ENCODE measurements at places on chromosomes 4 and X.

DNA sequence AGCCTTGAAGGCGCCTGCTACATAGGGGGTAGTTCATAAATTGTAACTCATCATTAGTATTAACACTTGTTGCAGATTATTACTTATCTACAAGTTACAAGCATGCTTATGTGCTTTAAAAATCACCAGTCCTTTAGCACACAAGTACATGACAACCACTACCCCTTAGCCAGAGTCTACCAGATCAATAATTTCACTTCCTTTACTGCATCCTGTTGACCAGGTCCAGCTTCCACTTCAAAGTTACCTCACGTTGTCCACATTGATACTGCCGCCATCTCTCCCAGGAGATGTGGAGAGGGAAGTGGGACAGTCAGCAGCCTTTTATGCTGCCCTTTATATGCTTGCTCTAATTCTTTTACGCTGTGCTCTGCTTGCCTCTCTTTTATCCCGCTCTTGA lies 231.3 kb upstream of the CXXC4 start:
- no peak for DNase-seq

GRCh38 chr4:90318193-90318592 lies 191.0 kb downstream of the CCSER1 start:
- DNase-seq: no peak

- DNase-seq: no peak
Observed at GRCh38 chr4:81919810-81920209, 448.1 kb upstream of the RASGEF1B start.

DNA sequence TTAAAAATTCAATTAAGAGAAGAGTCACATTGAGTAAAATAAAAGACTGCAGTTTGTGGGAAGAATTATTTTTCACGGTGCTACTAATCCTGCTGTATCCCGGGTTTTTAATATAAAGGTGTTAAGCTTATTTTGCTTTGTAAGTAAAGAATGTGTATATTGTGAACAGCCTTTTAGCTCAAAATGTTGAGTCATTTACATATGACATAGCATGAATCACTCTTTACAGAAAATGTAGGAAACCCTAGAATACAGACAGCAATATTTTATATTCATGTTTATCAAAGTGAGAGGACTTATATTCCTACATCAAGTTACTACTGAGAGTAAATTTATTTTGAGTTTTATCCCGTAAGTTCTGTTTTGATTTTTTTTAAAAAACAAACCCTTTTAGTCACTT lies 39.7 kb downstream of the IRS4 start:
- DNase-seq: no peak

DNA sequence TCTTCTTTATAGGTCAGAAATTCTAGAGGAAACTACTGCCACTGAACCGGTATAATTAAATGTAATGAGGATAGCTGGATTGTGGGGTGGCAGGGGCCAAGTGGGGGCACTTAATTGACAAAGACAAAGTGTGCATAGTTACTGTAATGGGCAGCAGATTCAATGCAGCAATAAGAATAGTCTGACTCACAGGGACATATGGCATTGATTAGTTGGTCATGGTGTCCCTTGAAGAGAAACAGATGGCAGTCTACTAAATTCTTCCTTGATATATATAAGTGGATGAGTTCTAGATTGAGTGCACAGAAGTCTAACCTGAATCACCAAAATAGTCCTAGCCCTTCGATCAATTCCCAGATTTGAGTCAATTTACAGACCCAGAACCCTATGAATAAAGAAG lies 31.6 kb downstream of the ETDC start:
- DNase-seq: no peak

GRCh38 chr4:98794565-98795205 lies 134.2 kb downstream of the EIF4E start:
- DNase-seq: no peak

GRCh38 chr4:3200423-3201090 lies 48.4 kb upstream of the MSANTD1 start:
- DNase-seq: no peak

DNA sequence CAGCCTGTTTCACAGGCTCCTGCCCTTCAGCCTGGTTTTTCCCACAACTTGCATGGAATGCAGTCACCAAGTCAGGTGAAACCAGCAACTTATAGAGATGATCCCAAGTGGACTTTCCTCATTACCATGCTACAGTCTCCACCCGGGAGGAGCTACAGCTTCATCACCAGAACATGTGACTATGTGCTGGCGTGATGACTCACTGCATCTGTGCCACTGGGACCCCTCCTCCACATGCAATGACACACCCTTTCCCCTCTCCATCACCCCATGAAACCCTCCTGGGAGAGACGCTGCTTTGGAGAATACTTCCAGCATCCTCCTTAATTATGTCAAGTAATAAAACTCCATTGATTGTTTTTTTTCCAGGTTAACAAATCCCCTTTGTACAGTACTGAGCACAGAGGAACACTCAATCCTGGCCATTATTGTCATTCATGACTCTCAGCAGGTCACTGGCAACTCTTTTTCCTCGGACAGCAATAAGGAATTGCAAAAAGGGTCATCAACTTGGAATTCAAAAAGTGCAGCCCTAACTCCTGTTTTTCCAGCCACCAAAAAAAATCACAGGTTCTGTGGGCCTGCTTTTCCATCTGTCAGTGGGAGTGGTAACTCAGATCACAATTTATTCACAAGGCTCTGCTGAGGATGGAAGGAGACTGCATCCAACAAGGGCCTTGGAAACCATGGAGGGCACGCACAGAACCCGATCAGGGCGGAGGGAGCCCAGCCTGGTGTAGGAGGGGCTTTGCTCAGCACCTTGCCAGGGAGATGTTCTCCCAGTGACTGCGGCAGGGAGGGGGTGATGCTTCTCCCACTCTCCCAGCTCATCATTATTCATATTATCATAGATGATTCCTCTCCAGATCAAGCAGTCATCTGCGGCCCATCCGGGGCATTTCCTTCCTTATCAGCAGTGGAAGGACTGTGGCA lies 17.4 kb downstream of the QDPR start:
- DNase-seq: no peak

GRCh38 chrX:3699821-3700381 lies 13.5 kb downstream of the PRKX start:
- no peak for DNase-seq

- no peak for DNase-seq
Observed at GRCh38 chr4:15376145-15376544, 51.7 kb upstream of the C1QTNF7 start.

DNA sequence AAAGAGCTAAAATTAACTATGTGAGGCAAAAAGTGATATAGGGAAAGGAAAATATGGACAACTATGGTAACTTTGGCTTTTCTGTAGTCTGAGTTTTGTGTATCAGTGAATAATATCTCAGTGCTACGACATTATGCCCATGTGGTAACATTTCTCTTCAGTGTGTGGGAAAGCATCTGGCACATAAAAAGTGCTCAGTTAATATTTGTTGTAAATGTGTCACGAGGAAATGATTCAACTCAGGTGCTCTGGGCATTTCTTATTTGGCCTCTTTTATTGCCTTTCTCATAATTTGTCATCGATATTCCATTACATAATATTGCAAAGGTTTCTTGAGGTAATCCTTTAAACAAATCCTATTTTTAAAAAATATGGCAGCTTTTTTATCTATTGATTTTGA lies 17.6 kb downstream of the OFD1 start:
- no peak for DNase-seq

GRCh38 chrX:85378461-85378860 lies 1.0 kb downstream of the POF1B start:
- no peak for DNase-seq

DNA sequence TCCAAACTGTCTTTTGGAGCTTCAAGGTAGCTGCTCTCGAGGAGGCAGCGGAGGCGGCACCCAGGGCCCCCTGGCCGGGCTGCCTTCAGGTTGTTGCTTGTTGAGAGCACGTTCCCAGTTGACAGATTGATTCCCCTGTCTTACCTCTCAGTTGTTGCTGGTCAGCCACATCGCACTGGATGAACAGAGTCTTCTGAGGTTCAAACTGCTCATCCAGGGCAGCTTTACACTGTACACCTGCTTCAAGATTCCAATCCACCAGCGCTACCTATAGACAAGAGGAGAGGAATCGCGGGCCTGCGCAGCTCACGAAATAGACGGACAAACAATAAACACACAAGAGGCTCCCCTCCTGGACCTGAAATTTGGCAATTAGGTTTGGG lies 497 bp downstream of the HPGD start:
- no peak for DNase-seq

- no peak for DNase-seq
Observed at GRCh38 chrX:119667111-119667878, 25.7 kb downstream of the SEPTIN6 start.

DNA sequence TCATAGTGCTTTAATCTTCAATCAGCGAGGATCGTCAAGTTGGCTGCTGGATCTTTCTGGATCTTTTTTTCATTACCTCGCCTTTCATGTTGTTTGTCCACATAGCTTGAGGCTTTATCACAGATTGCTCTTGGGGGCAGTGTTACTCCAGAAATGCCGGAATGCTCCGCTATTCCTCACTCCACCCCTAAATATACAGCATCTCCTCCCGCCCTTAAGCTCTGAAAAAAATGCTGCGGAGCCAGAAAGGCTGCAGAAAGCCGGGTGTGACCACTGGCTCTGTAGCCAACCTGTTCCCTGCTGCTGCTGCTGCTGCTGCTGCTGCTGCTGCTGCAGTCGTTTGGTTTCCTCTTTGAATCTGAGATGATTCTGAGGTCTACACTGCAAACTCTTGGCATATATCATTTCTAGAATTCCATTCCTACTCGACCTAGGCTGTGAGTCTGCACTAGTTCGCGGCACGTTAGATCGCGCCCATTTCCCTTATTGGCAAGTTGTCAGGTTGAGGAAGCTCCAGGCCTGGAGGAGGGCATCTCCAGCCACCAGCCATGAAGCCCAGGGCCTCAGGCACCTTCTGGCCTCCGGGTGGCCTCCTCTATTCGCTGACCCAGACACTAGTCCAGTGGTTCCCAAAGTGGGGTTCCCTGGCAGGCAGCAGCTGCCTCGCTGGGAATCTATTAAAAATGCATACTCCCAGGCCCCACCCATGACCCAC lies 34.2 kb downstream of the WDR13 start:
- peak; percentile 41 for DNase-seq

DNA sequence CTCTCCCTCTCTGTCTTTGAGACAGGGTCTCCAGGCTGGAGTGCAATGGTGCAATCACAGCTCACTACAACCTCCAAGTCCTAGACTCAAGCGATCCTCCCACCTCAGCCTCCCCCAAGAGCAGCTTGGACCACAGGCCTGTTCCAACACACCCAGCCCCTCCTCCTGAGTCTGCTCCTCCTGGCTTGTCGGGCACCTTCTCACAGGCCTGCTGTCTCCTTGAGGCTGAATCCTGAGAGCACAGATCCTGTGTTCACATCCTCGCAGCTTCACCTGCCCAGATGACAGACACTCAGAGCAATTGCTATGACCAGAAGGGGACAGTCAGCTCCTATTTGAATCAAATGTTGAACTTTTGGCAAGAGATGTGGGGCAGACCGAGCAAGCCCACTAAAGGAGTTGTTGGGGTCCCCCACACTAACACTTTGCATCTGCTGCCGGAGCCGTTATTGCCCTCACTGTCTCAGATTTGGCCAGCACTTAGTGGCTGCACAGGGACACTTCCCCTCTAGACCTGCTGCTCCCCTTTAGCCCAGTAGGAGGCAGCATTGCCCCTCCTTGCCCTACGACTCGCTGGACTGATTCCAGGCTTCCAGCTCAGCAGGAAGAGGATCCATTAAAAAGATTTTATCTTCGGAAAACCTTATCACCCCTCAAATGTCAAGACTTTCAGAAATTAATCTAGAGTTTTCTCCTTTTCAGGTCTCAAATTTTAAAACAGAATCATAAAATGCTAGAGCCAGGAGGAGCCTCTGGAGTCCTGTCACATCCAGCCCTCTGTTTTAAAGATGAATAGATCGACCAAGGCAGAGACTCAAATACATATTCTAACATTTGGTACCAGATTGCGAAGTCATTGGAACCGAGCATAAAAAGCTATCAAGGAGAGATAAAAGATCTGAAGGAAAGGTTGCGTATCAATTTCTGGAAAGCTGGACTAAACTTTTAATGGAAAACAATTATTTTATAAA lies 113.7 kb downstream of the USP46 start:
- DNase-seq: peak; percentile 23

- DNase-seq: no peak
Observed at GRCh38 chr4:181529537-181529936, 713.7 kb upstream of the TENM3 start.

GRCh38 chrX:47293106-47293505 lies 60.3 kb downstream of the USP11 start:
- no peak for DNase-seq

DNA sequence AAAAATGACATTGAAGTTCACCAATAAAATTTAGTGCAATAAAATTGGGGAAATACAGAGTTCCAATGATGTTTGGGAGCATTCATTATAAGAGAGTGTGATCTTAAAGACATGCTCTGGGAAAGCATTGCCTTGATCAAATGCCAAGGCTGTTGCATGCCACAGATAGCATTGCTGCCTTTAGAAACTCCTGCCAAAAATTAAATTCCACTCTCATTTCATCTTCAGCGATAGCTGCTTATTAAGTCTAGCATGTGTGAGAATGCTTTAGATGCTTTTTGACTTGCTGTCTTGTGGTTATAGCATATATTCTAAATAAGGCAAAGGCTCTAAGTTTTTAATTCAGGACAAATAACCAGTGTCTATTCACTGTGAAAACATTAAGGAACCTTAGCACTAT lies 49.3 kb downstream of the NPNT start:
- no peak for DNase-seq

- peak; percentile 42 for DNase-seq
Observed at GRCh38 chr4:95232358-95233156, 316.2 kb downstream of the UNC5C start.

GRCh38 chr4:173046818-173047217 lies 121.8 kb upstream of the GALNT7 start:
- DNase-seq: no peak

DNA sequence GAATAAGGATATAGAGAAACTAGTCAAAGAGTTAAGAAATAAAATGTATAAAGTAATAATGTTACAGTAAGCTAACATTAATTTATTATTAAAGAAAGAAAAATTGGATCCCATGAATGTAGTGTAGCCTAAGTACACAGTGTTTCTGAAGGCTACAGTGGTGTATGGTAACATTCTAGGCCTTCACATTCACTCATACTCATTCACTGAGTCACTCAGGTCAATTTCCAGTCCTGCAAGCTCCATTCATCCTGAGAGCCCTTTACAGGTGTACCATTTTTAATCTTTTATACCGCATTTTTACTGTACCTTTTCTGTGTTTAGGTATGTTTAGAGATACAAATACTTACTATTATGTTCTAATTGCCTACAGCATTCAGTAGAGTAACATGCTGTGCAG lies 120.6 kb upstream of the AGA start:
- DNase-seq: no peak

Measured in substantia nigra (tissue), 51 donors.